ENCODE measurements at places on chromosomes 6 and 20. TPM values are rescaled to one million over a fixed set of nuclear protein-coding genes. Genes with fewer than 3 reads are reported as not detected.

The DEFB125 gene
- total RNA-seq = not detected

The TNXB gene
- 14.6 TPM for total RNA-seq

The SLC17A1 gene
- 0.49 TPM for total RNA-seq

The ARMC12 gene
- total RNA-seq = 0.36 TPM

The SOBP gene
- total RNA-seq = 15.4 TPM

DNA sequence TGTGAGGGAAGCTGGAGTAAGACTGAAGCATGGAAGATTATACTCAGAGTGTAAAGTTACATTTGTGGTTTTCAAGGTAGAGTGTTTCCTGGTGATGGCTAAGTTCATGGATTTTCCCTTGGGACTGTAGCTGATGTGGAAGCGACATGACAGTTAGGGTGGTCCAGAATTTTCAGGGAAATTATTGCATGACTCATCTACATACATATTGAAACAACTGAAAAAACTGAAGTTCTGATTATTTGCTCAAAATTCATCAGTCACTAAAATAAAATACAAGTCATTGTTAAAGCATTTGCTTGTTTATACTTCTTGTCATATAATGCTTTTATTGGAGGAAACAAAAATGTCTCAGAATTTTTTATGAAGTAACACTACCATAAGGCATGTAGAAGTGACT is 700.0 kb downstream of the RFPL4B start:
- peaks cover 3% of the 10 kb centered on the region for H3K4me1 ChIP-seq
- DNase-seq = no peak
- H3K36me3 ChIP-seq = no peaks in the 10 kb centered on the region
- no peak overlapping the region for H3K4me3 ChIP-seq
- no peaks in the 10 kb centered on the region for H3K27me3 ChIP-seq
- no peak overlapping the region for H3K27ac ChIP-seq

DNA sequence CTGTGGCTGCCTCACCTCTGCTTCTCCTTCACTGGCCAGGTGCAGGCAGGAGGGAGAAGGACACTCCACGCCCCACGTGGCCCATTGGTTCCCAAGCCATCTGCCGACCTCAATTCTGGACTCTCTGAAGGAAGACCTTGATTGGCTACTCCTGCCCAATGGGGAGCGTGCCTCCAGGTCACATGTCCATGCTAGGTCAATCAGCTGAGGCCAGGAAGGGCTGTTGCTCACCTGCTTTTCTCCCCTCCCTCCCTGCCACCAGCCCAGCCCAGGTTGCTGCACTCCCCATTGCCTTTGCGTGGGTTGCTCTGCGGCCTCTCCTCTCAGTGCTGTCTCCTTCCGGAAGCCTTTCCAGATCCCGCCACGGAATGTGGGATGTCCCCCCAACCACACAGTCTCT is 21.9 kb upstream of the CDH4 start:
- H3K27ac ChIP-seq = no peak overlapping the region
- peaks cover 1% of the 10 kb centered on the region for H3K4me1 ChIP-seq
- DNase-seq = no peak
- H3K36me3 ChIP-seq = no peaks in the 10 kb centered on the region
- H3K4me3 ChIP-seq = no peak overlapping the region
- H3K27me3 ChIP-seq = peaks cover 30% of the 10 kb centered on the region

- no peak for DNase-seq
- no peak overlapping the region for H3K4me3 ChIP-seq
- no peaks in the 10 kb centered on the region for H3K36me3 ChIP-seq
- no peaks in the 10 kb centered on the region for H3K27me3 ChIP-seq
- H3K27ac ChIP-seq = no peak overlapping the region
Observed at GRCh38 chr20:4468114-4468513, 253.6 kb upstream of the PRND start.

Data from progenitor cell of endocrine pancreas (in vitro differentiated cells).